Head of caudate nucleus (tissue), 42 donors: ENCODE measurements at places on chromosomes 4 and X.
A peak's percentile ranks its signal among the peaks of the same experiment; 100 is the strongest.

DNA sequence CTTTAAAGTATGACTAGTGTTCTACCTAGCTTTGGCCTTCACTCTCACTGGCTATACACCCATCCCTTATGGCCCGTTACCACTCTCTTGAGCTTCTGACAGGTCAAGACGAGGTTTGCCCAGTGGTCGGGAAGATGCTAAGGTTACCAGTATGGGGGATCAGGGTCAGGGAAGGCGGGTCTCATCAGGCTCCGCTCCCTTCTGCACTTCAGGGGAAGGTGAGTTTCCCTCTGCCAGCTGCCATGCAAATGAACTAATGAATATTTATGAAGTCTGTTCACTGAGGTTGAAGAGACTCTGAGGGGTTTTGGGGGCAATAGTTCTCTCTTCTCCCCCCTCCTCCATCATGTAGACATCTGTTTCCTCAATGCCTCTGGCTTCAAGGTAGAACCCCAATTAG lies 6.6 kb downstream of the EFNB1 start:
- no peak for DNase-seq

DNA sequence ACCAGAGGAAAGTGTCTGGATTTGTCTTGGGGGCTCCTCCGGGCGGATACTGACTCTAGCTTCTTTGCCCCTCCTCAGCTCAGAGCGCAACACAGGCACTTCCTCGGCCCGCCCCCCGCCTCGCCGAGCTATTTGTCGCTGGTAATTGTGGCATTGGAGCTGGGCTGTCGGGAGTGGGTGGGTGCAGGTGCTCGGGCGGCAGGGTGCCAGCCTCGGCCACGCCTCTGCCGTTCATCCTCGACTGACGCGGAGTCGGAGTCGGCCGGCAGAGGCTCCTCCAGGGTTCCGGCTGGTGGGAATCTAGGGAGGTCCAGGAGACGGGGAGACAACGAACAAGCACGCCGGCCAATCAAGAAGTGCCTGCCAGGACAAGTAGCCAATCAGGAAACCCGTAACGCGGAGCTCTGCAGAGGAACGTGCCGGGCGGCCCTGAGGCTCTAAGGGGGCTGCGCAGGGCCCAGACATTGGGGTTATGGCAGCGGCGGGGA lies 3.9 kb upstream of the SYN1 start:
- peak; percentile 65 for DNase-seq

GRCh38 chr4:43234626-43235415 lies 342.3 kb downstream of the GRXCR1 start:
- DNase-seq: no peak

- no peak for DNase-seq
Measured at GRCh38 chr4:24190761-24191695, 301.2 kb upstream of the PPARGC1A start.

DNA sequence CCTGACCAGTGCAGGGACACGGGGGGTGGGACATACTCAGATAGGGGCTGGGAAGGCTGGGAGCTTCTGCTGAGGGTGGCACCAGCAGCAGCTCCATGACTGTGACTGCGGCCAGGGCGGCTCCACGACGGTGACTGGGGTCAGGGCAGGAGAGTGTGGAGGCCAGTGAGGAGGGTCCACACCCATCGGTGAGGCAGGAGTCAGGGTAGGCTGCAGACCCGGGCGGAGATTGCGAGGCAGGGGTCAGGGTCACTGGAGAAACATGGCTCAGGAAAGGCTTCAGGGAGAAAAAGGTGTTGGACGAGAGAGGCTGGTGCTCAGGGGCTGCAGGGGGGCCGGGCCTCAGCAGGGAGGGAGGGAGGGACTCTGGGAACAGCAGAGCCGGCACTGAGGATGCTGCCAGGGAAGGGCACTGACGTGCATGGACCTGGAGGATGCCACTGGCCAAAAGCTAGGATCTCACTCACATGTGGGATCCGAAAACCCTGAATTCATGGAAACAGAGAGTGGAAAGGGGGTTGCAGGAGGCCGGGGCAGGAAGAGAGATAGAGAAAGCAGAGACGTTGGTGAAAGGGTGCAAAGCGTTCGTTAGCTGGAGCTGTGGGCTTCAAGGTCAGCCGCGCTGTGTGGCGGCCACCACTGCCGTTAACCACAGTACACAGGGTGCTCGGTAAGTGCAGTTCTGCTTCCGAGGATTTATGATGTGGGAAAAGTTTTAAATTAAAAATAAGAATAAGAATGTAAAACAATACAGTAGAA lies 22.0 kb downstream of the ATP5ME start:
- DNase-seq: peak; percentile 12

DNA sequence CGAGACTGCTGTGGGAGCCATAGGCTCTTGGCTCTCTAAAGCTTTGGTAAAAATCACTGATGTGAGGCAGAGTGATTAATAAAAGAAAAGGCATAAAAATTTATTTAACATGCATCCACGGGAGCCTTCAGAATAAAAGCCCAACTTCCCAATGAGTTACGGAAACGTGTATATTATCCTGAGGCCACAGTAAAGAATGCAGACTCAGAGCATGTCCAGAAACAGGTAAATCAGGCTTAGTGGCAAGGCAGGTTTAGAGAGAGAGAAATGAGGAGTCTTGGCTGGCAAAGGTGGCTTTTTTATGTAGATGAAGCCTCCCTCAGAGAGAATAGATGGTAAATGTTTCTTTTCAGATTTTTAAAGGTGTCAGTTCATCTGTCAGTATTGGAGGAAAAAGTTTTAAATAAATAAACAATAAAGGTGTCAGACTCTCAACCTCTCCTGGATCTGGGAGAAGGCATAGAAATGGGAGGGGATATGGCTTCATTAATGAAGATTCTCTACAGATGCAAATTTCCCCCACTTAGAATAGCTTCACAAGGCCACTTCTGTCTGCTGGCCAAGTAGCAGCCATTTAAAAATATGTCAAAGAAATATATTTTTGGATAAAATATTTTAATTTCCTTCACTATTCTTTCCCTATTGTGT lies 24.0 kb downstream of the C4orf51 start:
- no peak for DNase-seq

DNA sequence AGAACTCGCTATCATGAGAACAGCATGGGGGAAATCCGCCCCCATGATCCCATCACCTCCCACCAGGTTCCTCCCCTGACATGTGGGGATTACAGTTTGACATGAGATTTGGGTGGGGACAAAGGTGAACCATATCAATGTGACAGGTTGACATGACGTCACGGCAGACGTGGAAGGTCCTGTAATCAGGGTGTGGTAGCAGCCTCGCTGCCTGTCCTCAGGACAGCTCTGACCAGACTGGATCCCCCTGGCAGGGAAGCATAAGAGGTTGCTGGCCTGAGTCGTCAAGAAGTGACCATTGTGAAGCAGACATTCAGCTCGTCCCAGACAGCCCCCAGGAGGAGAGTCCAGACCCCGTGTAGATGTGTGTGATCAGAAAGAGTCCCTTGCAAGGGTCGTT lies 104.6 kb downstream of the TNIP2 start:
- no peak for DNase-seq

GRCh38 chr4:25015012-25015411 lies 15.7 kb downstream of the LGI2 start:
- DNase-seq: no peak

GRCh38 chr4:164326056-164326455 lies 427.9 kb upstream of the SMIM31 start:
- no peak for DNase-seq

GRCh38 chr4:92600638-92601037 lies 296.9 kb downstream of the GRID2 start:
- DNase-seq: no peak
